ENCODE measurements at places on chromosomes 11 and 22.

- DNase-seq: no peak
Observed at GRCh38 chr11:115221461-115222069, 282.6 kb downstream of the CADM1 start.

GRCh38 chr11:105046898-105047579, 1.9 kb upstream of the CARD16 start:
- no peak for DNase-seq

GRCh38 chr11:96149743-96150555, 193.0 kb downstream of the MAML2 start:
- DNase-seq: no peak

GRCh38 chr22:24063986-24064385, 52.9 kb downstream of the CABIN1 start:
- no peak for DNase-seq

- DNase-seq: no peak
Observed at GRCh38 chr11:58613228-58613627, 9.2 kb upstream of the CNTF start.

DNA sequence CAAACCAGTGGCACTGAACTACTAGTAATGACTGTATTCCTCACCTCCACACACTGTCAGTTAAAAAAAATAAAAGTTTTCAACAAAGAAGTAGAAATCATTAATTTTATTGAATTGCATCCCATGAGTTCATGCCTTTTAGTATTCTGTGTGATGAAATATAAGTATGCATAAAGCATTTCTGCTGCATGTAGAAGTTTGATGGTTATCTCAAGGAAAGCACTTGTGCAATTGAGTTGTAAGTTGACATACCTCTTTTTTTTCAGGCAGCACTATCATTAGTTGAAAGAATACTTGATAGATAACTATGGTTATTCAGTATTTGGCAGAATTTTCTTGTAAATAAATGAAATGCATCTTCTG, 104.4 kb downstream of the STIM1 start:
- DNase-seq: no peak

DNA sequence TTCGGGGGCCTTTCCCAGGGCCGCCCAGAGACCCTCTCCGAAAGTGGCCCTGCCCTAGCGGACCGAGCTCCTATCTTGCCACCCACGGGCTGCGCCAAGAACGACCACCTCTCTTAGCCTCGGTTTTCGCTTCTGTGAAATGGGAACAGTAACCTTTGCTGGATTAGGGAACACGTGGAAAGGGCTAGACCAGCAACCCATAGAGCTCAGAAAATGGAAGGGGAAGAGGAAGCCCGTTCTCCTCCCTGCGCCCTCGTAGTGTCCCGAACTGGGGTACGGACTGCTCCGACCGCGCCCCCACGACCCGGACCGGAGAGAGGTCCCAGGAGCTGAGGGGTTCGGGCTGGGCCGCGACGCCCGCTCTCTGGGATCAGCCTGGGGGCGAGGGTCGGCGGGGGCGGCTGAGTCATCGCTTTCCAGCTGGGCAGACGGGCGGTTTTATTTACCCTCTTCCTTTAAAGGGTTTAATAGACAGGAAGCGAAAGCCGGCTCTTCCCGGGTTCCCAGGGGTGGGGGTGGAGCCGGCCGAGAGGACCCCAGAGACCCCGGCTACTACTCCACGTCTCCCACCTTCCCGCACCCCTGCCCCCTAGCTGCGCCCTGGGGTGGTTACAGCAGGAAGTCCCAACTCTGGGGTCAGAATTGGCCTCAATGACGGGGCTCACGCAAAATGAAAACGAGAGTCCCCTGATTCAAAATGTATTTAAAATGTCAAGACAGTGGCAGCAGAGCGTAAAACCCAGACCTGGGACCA, 907 bp upstream of the PHLDA2 start:
- DNase-seq: no peak

DNA sequence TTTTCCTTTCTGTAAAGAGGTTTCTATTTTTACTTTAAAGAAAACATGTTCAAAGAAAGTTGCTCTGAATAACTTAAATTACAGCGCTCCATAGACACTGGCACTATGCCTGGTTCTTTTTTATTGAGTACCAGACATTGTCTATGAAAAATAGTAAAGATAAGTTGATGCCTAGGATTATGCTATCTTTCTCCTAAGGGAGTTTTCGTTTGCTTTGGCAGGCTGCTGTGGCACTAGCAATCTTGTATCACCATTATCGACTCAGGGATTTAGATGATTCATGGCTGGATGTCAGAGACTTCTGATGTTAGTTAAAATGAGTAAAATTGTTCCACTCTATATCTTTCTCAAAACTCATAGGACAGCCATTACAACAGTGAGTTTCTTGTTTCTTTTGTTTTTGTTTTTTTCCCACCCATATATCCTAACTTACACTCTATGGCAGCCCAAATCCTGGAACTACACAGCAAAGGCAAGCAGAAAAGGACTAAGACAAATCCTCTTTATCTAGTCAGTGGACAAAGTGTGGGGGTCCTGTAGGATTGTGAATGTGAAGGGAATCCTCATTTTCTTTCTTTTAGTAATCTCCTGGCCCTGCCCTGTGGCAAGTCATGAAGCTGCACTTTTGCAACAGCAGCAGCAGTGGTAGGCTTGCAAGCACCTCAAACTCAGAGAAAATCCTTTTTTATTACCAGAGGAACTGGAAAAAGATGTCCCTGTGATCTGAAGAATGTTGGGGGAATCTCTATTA, 20.7 kb downstream of the SLN start:
- DNase-seq: no peak

DNA sequence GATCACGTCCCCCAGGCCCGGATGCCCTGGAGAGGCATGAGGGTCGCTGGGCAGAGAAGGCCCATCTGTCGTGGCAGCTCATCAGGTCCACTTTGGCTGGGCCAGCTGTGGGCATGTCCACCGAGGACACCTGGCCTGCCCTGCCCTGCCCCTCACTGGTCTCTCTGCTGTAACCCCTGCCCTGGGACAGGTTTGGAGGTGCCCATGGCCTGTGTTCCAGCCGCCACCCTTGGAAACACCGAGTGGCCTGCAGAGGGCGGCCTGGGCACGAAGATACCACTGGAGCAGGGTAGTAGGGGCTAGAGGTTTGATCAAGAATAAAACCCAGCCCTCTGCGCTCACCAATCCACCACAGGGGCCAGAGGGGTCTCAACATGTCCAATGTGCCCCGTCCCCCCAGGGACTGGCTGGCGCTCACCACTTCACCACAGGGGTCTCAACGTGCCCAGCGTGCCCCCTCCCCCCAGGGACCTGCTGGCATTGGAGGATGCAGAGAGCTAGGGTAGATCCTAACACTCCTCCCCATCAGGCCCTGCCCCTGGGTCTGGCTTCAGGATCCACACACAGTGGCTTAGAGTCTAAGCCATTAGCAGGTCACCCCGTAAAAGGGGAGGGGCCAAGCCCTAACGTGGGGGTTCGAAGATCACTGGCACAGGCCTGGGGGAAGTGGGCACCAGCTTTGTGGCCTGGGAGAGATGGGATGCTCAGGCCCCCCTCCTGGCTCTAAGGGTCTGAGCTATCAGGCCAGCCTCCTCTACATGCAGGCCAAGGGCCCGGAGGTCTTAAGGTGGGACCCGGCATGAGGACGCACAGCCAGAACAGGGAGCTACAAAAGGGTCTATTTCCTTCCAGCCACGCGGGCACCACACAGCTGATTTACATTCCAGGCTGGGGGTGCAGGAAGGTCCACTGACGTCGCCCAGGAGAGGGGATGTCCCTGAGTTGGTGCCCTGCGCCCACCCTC, 1.3 kb upstream of the HDAC10 start:
- DNase-seq: peak; percentile 62

GRCh38 chr11:73454987-73455386, 78.8 kb downstream of the RELT start:
- DNase-seq: no peak

DNA sequence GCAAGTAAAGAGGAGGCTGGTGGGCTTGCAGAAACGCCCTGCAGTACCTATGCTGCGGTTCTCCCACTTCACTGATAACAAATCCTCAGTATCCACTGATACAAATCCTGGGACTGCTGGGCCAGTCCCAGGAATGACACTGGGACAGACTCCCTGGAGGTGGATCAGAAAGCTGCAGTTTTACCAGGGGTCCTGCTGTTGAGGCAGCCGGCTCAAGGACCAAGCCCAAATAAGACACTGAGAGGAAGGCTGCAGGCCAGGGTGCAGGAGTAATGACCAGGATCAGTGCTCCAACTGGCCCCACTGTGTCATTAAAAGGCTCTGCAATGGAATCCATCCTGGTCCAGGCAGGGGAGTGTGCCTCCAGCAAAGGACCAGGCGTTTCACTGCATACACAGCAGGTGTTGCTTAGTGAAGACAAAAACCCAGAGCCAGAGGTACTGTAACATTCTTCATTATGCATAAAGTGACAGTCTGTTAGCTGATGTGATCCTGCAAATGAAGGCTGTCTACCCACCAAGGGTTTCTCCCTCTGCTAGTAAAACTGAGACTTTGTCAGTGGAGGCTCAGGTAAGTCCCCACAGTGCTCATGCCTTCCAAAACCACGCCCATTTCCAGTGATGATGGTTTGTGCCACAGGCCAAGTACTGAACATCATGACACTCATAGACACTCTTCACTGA, 1.4 kb upstream of the C22orf39 start:
- DNase-seq: no peak

DNA sequence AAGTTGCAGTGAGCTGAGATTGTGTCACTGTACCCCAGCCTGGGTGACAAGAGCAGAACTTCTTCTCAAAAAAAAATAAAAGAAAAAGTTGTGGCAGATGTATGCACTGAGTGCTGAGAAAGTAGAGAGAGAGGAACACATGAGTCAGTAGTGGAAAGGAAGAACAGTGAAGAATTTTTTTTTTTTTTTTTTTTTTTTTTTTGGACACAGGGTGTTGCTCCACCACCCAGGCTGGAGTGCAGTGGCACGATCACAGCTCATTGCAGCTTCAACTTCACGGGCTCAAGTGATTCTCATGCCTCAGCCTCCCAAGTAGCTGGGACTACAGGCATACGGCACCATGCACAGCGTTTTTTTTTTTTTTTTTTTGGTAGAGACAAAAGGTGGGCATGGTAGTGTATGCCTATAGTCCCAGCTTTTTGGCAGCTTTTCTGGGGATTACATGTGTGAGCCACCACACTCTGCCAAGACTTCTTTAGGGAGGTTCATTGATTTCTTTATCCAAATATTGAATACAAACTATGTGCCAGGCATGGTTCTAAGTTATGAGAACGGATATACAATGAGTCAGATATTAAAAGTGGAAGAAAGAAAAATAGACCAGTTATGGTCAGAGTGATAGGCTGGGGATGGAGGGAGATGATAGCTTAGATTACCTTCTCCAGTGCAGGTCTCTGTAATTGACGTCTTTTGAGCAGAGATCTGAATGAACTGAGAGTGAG, 62.0 kb downstream of the YAP1 start:
- DNase-seq: no peak

DNA sequence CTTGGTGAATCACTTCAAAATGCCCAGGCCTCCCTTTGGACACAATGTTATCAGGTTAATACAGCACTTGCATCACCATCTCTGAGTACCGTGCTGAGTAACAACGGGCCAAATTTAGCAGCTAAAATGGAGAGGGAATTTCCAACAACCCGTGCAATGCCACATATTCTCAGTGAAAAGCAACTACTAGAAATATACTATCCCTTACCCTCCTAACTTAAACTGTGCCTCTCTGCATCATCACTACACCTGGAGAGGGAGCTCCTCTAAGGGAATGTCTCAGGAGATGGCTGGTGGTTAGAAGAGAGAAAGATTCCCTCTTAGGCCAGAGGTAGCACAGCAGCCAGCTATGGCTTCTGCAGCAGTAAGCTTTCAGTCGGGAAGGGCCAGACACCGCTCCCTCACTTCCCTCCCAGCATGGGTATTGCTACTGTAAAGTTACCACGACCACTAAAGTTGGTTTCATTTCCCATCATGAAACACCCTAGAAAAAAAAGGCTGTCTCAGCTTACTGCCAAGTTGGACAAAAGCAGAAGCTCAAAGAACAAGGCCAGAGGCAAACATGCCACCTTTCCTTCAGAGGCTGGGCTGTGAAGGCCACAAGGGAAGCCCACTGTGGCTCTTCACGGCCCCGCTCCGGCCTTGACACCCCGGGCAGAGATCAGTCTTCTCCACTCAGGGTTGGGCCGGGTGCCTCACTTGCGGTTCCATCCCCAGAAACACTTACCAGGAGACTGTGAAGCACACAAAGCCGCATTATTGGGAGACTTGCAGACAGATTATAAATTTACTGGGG, 3.9 kb downstream of the MAML2 start:
- DNase-seq: no peak

GRCh38 chr11:10496296-10496936, 41.4 kb downstream of the AMPD3 start:
- DNase-seq: no peak

DNA sequence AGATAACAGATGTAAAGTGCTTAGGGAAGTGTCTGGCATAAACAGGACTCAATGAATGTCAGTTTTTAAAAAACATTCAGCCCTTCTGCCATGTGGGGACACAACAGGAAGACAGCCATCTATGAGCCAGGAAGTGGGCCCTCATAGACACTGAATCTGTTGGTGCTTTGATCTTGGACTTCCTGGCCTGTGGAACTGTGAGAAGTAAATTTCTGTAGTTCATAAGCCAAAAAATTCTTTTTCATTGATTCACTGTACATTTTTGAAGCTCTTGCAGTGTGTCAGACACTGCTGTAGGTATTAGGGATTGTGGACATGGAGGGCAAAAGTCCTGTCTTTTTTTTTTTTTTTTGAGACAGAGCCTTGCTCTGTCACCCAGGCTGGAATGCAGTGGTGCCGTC, 188.6 kb downstream of the HIPK3 start:
- no peak for DNase-seq

Data from activated CD8-positive, alpha-beta memory T cell treated with anti-CD3 and anti-CD28 coated beads for 1 hour (primary cell).